Memory B cell (primary cell): ENCODE measurements at places on chromosomes 5 and 9.

- DNase-seq = no peak
These were observed 18.8 kb upstream of the RPS23 start for GRCh38 chr5:82296929-82297328.

GRCh38 chr5:14400085-14400484 is 181.5 kb upstream of the OTULINL start:
- no peak for DNase-seq

GRCh38 chr5:154077696-154078095 is 38.9 kb downstream of the MFAP3 start:
- no peak for DNase-seq

- peak; percentile 13 for DNase-seq
These were observed 104.2 kb downstream of the PPARGC1B start for GRCh38 chr5:149834246-149834855.

DNA sequence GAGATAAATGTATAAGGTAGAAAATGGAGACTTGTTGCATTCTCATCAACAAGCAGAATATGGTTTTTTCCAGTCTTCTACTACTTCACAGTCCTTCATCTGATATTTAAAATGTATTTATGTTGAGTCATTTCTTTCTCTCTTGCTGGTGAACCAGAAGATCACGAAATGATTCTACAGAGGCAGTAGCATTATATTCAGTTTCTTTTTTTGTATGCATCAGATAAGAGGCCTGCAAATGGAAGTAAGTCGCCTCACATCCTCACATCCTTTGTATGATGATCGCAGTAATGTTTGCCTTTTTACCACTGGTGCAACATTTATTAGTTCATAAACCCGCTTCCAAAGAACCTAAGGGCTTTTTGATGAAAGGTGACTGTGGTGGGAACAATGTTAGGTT is 22.1 kb upstream of the IL13 start:
- DNase-seq = no peak

DNA sequence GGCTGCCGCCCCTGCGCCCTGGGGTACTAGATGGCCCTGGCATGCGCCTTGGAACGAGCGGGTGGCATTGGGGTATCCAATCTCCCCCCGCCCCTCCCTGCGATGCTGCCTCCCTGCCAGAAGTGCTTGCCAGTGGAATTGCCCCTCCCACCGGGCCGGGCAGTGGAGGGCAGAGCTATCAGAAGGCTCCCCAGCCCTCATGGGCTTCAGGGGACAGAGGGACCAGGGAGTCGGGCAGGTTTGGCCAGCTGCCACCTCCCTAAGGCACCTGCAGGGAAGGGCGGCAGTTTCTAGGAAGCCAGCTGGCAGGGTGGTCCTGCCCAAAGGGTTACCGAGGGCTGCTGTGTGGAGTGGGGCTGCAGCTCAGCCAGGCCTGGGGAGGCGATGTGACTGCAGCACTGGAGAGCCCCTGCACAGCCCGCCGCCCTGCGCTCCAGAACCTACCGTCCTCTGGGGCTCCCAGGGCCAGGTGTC is 52.8 kb upstream of the EGFL7 start:
- DNase-seq = no peak

- DNase-seq = no peak
These were observed 455.1 kb downstream of the ARHGEF28 start for GRCh38 chr5:74081126-74081525.

GRCh38 chr9:84230355-84231145 is 110.0 kb downstream of the SLC28A3 start:
- DNase-seq = no peak
